Stimulated activated CD4-positive, alpha-beta T cell treated with anti-CD3 and anti-CD28 coated beads, TNF-alpha, amount 100 ng/mL, for 48 hours (primary cell): ENCODE measurements at places on chromosomes 13 and 19.

DNA sequence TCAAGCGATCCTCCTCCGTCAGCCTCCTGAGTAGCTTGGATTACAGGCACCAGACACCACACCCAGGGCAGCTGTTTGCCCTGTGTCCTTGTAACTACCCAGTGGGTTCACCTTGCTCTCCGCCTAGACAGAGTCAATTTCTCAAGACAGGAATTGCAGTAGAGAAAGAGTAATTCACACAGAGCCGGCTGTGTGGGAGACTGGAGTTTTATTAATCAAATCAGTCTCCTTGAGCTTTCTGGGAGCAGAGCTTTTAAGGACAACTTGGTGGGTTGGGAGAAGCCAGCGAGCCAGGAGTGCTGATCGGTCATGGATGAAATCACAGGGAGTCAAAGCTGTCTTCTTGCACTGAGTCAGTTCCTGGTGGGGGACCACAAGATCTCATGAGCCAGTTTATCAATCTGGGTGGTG is 20.6 kb upstream of the ADGRE1 start:
- DNase-seq = no peak

DNA sequence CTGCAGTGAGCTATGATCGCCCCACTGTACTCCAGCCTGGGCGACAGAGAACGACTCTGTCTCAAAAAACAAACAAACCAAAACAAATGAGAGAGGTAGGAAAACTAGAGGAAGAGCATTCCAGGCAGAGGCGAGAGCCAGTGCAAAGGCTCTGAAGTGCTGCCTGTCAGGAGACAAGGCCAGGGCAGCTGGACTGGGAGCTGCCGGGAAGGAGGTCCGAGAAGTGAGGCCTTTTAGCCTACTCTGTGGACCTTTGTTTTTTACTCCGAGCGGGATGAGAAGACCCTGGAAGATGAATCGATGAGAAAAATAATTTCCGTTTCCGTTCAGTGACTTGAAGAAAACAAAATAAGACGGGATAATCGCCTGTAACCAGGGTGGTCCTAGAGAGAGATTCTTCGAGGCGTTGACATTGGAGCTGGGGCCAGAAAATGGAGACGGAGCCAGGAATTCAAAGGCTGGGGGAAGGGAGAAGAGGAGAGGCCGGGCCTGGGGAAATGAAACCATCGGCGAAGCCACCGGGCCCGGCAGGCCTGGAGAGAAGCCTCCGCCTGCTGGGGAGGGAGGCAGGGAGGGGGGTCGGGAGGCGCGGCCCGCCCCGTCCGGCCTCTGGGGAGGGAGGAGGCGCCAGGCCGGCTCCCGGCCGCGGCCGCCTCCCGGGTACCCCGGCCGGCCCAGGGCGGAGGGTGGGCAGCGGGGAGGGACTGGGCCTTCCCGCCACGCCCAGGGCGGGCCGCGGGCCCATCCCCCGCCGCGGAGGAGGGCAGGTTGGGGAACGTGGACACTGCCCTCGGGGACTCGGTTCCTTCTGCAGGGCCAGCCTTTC is 7.8 kb upstream of the SERTAD1 start:
- peak; percentile 36 for DNase-seq

DNA sequence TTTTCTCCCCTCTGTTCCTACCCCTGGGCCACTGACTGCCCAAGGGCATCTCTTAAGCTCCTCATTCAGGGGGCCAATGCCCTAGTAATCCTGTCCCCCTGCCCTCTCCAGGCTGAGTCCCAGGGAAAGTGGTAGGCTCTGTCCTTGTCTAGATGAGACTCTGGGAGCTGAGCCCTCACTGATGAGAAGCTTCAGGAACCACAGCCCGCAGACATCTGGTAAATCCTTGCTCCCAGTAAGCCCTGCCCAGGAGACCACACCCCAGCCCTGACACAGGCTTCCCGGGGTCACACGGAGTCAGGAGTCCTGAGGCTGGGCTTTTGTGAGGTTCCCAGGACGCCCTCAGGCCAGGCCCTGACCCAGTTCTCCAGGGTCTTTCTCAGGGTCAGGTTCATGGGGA is 1.9 kb downstream of the CEACAM4 start:
- DNase-seq = no peak

GRCh38 chr13:69450245-69450644 is 657.4 kb upstream of the ATXN8OS start:
- DNase-seq = no peak

GRCh38 chr13:111116856-111117255 is 1.7 kb downstream of the ARHGEF7 start:
- no peak for DNase-seq

DNA sequence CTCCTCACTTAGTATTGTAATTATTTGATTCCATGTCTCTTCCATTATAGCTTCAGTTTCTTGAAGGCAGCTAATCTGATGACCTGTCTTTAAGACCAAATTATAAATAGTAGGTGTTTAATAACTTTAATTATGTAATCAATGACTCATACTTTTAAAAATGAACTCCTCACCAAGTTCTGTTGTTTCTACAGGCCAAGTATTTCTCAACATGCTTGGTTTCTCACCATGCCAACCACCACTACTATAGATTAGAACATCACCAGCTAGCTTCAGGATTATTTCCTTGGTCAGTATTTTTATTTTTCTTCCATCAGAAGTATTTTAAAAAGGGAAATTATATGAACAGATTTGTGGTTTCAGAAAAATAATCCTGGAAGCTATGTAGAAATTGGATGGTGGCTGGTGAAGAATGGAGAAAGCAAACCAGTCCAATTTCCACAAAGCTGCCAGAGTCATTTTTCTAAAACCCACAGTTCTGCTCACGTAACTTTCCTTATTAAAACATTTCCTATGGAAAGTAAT is 237.7 kb upstream of the DACH1 start:
- DNase-seq = no peak

DNA sequence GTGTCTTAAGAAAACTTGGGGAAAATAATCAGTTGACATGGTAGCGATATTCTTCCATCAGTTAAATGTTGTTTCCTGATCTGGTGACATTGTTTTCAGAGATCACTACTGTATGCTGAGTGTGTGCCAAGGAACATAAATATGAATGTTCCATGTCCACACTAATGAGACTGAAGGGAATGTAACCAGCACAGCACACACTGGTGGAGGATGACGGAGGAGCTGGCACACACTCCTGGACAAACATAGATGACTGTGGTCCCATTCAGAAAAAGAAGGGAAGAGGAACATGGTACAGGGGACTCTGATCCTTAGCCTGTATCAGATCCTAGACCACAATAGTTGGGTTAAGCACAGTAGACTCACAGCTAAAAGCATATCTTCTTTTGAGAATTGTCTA is 574.8 kb downstream of the MYO16 start:
- DNase-seq = no peak

DNA sequence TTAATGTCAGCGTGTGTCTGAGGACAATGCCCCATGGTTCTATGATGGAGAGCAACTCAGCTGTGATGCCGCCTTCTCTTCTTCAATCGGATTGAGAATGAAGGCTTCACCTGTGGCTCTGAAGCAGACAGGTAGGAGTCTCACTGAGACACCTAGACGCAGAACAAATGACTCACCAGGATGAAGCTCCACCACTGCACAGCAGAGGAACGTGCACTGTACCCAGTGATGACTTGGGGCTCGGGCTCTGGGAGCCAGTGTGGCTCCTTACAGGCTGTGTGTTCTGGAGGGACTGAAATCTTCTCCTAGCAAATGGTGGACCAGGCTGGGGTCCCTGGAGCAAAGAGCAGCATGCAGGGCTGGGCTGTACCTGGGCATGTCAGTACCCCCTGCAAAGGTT is 44.0 kb downstream of the CCDC70 start:
- DNase-seq = no peak

DNA sequence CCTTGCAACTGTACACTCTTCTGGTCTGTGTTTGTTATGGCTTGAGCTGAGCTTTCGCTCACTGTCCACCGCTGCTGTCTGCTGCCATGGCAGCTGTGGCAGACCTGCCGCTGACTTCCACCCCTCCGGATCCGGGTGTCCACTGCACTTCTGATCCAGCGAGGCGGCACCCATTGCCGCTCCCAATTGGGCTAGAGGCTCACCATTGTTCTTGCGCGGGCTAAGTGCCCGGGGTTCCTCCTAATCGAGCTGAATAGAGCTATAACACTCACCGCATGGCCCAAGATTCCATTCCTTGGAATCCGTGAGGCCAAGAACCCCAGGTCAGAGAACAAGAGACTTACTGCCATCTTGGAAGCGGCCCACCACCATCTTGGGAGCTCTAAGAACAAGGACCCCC is 2.2 kb upstream of the PSMC4 start:
- no peak for DNase-seq

GRCh38 chr19:43789029-43789428 is 8.3 kb upstream of the KCNN4 start:
- no peak for DNase-seq

GRCh38 chr13:99884913-99885312 is 86.7 kb downstream of the ZIC5 start:
- no peak for DNase-seq

DNA sequence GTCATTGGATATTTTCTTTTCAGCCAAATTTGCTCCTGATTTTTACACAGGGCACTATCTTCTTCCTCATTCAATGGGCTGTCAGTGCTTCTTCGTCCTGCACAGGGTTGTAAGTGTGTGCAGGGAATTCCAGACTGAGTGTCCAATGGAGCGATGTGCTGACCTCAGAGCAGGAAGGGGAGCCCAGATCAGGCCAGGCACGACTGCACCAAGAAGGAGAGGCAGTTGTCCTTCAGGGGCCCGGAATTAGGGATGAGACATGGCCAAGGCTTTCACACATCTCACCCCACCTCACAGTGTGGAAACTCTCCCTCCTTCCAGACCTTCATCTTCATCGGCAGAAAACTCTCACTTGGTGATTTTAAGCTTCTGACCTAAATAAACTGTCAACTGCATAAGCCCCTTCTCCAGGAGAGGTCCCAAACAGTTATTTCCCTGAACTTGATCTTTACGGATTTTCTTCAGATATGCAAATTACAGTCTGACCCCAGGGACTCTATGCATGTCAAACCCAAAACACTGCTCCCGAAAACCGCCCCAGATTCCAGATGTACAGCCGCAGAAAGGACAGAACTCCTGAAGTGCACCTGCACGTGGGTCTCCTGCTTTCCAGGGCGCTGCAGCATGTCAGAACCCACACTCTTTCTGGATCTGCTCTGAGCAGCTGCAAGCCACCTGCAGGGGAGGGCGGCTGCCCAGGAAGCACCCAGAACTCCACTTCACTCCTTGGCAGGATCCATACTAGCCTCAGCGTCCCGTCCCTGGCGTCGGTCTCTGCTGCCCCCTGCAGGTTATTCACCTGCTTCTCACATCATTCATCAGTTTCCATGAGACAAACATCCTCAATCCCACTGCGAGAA is 625 bp upstream of the ZNF20 start:
- peak; percentile 85 for DNase-seq

DNA sequence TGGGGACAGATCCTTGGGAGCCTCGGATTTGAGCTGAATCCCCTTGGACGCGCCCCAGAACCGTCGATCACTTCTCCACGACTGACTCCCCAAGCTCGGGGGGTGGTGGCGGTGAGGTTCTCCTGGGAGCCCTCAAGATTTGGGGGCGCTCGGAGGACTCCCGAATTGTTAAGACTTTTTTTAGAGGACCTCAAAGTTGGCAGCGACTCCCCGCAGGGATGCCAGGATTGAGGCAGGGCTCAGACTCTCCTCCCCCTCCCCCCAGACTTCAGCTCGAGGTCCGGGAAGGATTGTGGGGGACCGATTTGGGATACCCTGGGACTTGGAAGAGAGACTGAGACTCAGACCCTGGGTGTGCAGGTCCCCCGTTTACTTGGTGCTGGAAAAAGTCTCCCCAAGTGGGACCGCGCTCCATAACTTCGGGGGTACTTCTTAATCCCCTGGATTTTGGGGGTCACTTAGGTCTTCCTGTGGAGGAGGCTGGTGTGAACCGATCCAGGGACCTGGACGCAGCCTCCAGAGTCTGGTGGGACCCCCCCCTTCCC is 665 bp downstream of the VASP start:
- no peak for DNase-seq

DNA sequence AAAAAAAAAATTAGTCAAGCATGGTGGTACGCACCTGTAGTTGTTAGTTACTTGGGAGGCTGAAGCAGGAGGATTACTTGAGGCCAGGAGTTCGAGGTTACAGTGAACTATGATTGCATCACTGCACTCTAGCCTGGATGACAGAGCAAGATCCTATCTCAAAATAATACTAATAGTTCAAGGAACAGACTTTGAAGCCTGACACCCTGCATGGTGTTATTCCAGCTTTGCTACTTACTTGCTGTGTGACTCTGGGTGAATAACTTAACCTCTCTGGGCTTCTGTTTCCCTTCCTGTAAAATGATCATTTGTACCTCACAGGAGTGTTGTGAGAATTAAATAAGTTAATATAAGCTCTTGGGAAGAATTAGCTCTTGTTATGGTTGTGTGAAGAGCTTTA is 3.5 kb upstream of the FOSB start:
- no peak for DNase-seq

- DNase-seq = no peak
Observed at GRCh38 chr19:27794494-27795042, 1418.4 kb downstream of the UQCRFS1 start.

GRCh38 chr13:73794755-73795154 is 339.4 kb downstream of the KLF12 start:
- no peak for DNase-seq
